ENCODE measurements at places on chromosomes 16 and 17.

DNA sequence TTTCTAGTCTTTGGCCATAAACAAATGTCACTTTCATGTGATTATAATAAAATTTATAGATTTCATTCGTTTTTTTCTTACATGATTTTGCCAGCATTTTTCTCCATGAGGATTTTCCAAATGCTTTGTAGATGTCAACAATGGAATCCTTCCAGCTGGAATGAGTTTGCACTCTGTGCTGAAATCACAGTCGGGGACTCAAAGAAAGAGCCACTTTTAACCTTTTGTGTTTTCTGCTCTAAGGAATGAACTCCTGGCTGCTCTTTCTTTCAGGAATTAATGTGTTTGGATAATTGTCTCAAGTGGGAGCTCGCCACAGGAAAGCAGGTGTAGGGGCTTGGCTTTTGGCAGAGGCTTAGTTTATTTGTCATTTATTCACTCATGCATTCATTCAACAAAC, 372.3 kb upstream of the SALL1 start:
- no peak for DNase-seq

GRCh38 chr17:19766421-19767270, 18.5 kb upstream of the ALDH3A1 start:
- DNase-seq, result peak; percentile 49

DNA sequence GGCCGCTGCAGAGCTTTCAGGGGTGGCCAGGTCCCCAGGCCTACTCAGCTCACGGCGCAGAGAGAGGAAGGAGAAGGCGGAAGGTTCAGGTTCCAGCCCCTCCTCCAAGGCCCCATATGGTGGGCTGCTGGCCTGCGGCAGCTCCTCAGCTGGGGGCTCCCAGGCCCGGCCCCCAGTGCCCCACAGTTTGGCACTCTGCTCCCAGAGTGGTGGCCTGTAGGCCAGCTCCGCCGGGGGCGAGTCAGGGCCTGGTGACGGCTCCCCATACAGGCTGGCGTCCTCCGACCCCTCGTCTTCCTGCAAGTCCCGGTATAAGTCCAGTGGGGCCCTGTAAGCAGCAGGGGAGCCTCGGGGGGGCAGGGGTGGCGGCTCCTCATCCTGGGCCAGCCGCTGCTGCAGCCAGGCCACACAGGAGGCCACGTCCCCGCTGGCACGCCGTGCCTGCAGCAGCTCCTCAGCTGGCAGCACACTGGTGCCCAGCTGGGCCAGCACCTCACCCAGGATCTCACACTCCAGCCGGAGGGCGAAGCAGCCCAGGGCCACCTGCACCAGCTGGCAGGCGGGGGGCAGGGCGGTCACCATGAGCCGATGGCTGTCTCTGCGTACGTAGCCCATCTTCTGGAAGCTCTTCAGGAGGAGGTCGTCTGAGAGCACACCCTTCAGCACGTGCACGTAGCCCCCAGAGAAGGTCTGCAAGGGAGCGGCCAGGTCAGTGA, 3.7 kb downstream of the SPATA2L start:
- no peak for DNase-seq

DNA sequence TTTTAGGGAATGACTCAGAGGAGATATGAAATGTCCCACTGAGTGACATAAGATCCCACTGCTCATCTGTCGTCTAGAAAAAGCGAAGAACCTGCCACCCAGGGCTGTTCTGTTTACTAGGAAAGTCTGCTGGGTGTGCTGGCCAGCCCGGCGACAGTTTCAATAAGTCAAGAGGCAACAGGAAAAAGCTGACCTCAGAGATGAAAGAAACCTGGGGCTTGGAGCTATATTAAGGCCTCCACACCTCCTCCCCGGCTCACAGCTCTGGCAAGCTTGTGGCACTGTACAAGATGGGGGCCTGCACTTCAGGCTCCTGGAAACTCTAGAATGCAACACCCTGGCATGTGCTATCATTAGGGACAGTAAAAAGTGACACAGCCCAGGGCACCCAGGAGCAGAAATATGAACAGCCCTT, 10.6 kb downstream of the ZFHX3 start:
- DNase-seq, result no peak

DNA sequence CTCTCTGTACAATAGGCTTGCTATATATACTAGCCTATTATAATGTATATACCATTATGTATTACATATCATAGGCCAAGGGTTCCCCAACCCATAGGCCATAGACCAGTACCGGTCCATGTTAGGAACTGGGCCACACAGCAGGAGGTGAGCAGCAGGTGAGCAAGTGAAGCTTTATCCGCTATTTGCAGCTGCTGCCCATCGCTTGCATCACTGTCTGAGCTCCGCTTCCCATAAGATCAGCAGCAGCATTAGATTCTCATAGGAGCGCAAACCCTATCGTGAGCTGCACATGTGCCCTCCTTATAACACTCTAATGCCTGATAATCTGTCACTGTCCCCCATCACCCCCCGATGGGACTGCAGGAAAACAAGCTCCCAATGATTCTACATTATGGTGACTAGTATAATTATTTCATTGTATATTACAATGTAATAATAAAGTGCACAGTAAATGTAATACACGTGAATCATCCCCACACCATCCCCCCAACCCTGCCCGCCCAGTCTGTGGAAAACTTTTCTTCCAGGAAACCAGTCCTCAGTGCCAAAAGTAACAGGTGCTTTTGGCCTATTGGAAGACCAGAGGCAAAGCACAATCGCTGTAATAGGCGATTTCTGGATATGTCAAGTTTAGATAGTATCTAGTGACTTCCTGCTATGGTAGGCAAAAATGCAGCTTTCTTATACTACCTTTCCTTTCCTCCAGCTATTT, 84.1 kb downstream of the MYH11 start:
- DNase-seq, result no peak

DNA sequence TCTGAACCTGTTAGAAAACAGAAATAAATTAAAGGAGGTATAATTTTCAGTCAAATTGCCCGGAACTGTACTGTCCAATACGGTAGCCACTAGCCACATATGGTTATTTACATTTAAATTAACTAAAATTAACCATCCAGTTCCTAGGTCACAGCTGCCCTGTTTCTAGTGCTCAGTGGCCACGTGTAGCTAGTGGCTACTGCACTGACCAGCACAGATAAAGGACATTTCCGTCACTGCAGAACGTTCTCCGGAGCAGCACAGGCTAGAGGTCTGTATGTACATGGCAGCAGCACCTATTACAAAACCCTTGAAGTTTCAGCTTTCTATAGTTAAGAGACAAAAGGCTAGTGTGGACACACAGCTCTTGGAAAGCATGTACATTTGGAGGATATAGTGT, 33.7 kb downstream of the CPSF4L start:
- DNase-seq, result no peak

GRCh38 chr16:85710732-85711131, 22.0 kb upstream of the GINS2 start:
- no peak for DNase-seq

- no peak for DNase-seq
Observed at GRCh38 chr17:56624309-56624708, 30.8 kb downstream of the NOG start.

DNA sequence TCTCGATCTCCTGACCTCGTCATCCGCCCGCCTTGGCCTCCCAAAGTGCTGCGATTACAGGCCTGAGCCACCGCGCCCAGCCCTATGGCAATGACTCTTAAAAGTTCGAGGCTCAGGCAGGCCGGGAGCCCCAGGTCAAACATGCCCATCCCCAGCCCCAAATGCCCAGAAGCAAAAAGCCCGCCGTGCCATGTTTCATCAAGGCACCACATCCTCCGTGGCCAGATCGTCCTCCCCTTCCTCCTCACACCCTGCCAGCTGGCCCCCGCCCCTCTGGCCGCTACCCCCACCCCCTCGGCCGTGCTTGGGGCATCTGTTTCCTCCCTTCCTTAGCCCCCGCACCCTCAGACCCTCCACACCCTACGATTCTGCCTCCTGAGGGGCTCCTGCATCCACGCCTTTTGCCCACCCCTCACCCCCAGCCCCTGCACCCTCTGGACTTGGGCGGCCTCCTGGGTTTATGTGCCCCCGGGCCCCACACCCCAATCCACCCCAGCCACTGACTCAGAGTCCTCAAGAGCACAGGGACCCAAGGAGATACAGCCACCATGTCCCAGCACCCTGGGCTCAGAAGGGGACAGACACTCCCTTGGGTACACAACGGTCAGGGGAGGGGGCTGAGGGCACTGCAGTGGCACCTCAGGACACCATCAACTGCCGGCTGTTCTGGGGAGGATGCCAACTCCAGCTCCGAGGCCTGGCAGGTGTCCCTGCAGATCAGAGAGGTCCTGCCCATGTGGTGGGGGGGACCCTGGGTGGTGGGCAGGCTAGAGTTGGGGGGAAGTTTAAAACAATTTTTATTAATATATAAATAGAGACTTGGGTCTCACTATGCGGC, 7.1 kb downstream of the CTRB1 start:
- no peak for DNase-seq

DNA sequence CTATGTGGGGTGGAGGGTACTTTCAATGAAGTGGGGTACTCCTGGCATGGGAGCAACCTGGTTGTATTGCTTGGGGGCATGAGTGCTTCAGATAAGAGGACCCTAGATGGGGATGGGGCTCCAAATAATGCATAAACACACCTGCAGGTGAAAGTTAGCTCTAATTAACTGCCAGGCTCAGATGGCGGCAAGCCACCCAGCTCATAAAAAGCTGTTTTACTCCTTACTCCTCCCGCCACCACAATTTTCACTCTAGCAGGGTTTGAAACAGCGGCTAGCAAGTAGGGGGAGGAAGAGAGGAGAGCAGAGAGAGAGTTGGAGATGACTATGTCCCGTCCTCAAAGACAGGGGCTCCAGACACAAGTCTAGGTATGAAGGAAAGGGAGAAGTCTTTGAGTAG, 117.7 kb upstream of the WSCD1 start:
- no peak for DNase-seq

- DNase-seq, result no peak
Observed at GRCh38 chr17:70552230-70552981, 383.1 kb downstream of the KCNJ2 start.

DNA sequence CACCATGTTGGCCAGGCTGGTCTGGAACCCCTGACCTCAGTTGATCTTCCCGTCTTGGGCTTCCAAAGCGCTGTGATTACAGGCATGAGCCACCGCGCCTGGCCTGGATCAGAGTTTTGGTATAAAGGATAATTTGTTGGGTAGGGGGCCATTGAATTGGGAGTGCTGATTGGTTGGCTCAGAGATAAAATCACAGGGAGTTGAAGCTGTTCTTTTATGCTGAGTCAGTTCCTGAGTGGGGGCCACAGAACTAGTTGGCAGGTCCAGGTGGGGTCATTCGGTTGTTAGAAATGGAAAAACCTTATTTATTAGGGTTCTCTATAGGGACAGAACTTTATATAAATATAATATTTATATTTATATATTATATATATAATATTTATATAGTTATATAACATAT, 147.1 kb downstream of the SSH2 start:
- DNase-seq, result no peak

DNA sequence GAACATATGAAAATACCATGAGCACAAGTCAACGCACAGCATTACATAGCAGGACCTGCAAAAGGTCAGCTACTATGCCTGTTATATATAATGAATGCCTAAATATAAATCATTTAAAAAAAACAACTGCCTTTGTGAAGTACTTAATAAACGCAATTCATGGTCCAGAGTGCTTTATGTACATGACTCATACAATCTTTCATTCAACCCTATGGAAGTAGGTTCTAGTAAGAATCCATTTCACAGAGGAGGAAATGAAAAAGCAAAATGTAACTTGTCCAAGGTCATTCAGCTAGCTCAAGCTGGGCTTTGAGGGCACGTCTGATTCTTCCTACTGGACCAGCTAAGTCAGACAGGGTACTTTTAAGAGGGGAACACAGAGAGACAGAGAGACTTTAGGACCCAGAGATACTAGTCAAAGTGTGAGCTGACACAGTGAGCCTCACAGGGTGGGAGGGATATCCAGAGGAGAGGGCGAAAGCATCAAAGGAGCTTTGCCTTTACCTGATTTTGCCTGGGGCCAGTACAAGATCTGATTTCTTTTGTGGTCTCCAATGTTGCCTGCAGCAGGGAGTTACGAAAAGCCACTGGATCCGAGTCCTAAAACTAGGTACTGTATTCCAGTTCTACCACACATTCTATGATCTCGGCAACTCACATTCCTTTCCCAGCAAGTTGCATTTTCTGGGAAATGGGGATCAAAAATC, 83.4 kb upstream of the ZFHX3 start:
- DNase-seq, result no peak

GRCh38 chr17:65531256-65532100, 30.0 kb downstream of the AXIN2 start:
- DNase-seq, result no peak

DNA sequence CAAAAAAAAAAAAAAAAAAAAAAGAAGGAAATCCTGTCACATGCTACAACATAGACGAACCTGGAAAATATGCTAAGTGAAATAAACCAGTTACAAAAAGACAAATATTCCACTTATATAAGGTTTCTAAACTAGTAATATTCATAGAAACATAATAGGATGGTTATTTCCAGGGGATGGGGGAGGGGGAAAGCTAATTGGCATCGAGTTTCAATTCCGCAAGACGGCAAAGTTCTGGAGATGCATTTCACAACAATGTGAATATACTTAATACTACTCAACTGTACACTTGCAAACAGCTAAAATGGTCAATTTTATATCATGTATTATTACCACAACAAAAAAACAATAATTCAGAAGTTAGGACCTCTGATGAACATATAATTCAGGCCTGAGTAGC, 37.9 kb upstream of the ABCA9 start:
- DNase-seq, result no peak

- no peak for DNase-seq
Observed at GRCh38 chr17:74335529-74336062, 9.6 kb downstream of the KIF19 start.

DNA sequence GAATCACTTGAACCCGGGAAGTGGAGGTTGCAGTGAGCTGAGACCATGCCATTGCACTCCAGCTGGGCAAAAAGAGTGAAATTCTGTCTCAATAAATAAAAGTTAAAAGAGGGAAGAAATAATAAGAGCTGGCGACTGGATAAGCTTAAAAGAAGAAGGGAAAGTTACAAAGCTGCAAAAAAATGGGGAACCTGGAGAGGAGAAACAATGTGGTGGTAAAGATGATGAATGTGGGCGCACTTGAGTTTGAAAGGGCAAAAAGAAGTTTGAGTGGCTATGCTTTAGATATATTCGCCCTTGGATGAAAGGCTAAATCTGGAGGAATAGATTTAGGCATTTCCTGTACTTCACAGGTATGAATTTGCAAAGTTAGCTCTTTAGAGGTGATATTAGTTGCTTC, 53.0 kb upstream of the YPEL2 start:
- DNase-seq, result no peak

DNA sequence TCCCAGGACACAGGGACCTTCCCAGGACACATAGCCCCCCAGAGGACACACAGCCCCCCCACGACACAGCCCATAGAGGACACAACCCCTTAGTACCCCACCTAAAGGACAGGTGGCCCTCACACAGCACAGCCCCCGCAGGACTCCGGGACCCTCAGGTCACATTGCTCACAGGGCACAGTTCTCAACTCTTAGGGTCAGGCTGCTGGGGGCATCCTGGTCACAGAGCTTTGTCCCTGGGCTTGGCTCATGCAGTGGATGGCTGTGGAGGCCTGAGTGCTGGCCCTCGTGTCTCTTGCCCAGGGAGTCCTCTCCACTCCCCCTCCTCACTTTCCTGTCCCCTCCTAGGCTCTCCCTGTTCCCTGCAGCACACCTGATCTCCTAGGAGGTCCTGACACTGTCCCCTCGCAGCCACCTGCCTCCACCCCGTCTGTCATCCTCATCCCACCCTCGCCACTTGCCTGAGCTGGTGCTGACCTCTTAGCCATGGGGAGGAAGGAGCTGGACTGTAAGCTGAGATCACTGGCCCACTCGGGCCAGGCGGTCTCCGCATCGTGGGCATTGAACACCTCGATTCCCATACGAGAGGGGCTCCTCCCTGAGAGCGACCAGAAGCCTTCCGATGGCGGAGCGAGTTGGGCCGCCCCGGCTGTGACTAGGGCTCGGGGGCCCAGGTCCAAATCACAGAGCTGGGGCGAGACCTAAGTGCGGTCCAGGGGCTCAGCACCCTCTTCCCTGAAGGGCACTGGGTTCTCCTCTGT, 1.4 kb upstream of the WDR45B start:
- no peak for DNase-seq
